ENCODE measurements at places on chromosomes 1 and 21. TPM values are rescaled to one million over a fixed set of nuclear protein-coding genes. Genes with fewer than 3 reads are reported as not detected.

TBX19 gene
- 0.55 TPM for total RNA-seq

C4BPA gene
- not detected for total RNA-seq

DNA sequence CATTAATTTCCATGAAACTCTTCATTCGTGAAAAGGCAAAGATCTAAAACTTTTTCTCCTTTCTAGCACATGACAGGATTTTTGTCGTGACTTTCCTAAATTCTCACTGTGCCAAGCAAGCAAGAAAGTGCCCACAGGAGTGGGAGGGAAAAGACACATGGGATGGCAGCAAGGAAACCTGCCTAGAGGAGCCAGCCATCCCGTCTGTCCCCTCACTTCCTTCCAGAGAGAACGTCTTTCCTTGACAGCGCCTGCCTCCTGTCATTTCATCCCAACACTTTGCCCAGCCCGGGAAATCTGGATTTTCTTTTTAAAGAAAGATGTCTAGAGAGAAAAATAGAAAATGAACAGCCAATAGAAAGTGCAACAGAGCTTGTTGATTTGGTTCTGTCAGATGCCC lies 200.6 kb upstream of the PTBP2 start:
- H3K27ac ChIP-seq, result no peak overlapping the region
- peaks cover 7% of the 10 kb centered on the region for H3K4me1 ChIP-seq
- no peak for DNase-seq
- H3K36me3 ChIP-seq, result no peaks in the 10 kb centered on the region

DNA sequence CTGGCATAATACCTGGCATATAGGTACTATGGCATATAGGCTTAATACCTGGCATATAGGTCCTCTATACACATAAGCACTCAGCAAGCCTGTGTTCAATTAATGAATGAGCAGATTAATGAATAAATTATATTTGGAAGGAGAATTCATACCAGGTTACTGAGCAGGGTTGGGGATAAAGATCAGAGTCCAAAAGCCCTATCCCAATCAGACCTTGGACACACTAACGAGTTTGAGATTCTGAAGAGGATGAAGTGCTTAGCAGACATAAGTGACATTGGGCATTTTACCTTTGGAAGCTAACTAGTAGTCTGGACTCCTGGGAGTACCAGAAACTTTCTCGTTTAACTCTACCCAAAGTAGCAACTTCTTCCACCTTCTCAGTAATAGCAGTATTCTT lies 63.3 kb upstream of the ARHGAP29 start:
- H3K27me3 ChIP-seq, result peaks cover 4% of the 10 kb centered on the region
- H3K4me3 ChIP-seq, result no peak overlapping the region
- no peaks in the 10 kb centered on the region for H3K36me3 ChIP-seq

DNA sequence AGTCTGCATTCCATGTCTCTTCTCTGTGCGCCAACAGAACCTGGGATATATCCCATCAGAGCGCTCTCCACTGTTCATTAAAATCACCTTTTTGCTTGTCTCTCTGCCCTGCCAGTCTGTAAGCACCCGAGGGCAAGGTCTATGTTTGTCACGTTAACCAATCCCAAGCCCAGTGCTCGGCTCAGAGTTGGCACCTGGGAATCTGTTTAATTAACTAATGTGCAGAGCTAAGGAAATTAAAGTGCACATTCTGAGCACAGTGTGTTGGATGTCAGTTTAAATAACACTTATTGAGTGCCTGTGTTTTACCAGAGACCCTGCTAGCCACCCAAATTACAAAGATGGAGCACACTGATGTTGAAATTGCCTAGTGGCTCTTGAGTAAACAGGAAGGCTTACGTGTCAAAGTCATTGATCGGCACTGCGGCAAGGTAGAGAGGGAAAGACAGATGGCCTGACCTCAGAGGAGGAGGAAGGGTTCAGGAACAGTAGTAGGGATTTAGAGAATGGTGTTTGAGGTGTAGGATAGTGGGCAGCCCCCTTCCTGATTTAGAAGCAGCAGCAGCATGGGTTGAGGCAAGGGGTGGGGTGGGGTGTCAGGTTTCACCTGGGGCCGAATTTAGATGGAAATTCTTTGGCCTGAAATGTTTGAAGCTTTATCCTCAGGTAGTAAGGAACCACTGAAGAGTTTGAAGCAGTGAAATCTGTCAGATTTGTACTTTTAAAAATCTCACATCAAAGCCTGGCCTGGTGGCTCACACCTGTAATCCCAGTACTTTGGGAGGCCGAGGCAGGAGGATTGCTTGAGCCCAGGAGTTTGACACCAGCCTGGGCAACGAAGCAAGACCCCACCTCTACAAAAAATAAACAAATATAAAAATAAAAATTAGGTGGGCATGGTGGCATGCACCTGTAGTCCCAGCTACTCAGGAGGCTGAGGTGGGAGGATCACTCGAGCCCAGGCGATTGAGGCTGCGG lies 7.7 kb downstream of the ARMH1 start:
- no peaks in the 10 kb centered on the region for H3K4me1 ChIP-seq
- no peak overlapping the region for H3K27ac ChIP-seq
- DNase-seq, result no peak
